GM06990 (cell line): ENCODE measurements at places on chromosomes 2 and 18.

DNA sequence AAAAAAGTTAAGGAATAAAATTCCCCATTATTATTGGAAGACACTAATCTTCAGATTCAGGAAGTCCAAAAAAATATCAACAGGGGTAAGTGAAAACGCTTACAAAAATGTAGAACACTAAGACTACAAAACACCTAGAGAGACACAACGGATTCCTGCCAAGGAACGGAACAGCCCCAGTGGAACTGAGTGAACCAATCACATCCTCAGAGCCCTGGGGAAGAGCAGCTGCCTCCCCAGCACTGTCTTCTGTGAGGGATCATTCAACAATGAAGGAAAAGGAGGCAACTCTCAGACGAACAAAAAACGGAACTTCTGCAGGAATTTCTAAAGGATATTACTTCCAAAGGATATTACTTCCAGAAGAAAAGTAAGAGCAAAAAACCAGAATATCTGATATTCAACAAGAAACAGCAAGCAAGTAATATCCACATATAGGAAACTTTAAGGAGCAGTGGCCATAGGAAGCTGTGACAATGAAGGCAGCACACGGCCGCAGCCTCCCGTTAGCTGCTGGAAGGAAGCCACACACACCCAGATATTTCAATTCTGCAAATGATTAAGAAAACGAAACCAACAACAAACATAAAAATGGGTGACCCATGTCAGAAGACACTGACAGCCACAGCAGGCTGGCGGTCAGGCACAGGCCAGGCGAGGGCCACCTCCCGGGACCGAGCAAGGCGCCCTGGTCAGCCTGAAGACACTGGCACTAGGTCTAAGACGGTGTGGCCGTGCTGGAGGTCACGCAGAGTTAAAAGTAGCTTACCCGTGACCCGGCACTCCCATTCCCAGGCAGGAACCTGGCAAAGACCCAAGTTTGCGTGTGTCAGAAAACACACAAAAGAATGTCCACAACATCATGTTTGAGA lies 81.8 kb downstream of the HDAC4 start:
- DNase-seq = no peak

DNA sequence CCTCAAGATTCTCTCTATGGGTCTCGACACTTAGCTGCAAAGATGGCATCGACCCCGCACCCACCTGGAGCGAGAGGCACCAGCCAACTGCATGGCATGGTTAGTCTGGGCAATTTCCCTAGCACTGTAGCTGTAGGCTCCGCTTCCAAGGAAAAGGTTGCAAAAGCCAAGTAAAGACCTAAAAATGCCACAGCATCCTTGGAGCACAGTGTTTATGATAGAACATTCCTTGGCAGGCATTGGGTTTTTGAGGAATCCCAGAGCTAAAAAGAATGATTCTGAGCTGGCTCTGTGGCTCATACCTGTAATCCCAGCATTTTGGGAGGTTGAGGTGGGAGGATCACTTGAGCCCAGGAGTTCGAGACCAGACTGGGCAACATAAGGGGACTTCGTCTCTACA lies 22.9 kb downstream of the QPCT start:
- DNase-seq = no peak

GRCh38 chr18:12908706-12909105 lies 24.7 kb upstream of the PTPN2 start:
- DNase-seq = no peak

DNA sequence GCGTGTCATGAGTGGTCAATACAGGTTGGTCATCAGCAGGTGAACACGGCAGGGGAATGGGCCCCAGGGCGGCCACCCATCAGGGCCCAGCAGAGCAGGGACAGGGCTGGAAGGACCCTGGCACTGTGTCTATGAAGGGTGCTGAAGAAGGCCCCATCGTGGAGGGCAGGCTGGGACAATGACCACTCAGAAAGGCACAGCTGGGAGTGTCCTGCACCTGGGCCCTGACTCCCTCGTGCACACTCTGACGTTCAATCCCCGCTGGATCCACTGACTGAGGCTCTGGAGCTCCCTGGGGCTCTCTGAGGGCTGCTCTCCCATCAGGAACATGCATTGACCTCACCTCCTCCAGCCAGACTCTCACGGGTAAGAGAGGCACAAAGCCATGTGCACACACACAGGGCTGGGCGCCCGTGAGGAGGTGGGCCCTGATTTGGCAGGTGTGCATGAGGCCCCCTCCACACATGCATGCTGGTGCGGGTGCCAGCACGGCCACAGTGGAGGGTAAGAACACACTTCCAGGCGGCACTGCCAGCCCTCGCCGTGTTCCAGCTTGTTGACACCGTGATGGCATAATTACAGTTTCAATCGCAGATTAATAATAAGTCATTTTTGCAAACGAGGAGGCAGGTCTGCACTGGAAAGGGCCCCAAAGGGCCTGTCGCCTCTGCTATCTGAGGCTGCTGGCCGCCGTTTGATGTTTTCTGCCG lies 58.5 kb downstream of the SMAD7 start:
- DNase-seq = no peak

- DNase-seq = no peak
Observed at GRCh38 chr2:161419638-161420190, 3.6 kb downstream of the TBR1 start.

- no peak for DNase-seq
Observed at GRCh38 chr2:27461118-27461517, 18.9 kb downstream of the KRTCAP3 start.

GRCh38 chr2:27356382-27357181 lies at the start of gene GTF3C2:
Gene GTF3C2 (minus strand): TSS chr2:27356764. CDS start chr2:27343554, 13,210 bp downstream.
- peak; percentile 95 for DNase-seq

DNA sequence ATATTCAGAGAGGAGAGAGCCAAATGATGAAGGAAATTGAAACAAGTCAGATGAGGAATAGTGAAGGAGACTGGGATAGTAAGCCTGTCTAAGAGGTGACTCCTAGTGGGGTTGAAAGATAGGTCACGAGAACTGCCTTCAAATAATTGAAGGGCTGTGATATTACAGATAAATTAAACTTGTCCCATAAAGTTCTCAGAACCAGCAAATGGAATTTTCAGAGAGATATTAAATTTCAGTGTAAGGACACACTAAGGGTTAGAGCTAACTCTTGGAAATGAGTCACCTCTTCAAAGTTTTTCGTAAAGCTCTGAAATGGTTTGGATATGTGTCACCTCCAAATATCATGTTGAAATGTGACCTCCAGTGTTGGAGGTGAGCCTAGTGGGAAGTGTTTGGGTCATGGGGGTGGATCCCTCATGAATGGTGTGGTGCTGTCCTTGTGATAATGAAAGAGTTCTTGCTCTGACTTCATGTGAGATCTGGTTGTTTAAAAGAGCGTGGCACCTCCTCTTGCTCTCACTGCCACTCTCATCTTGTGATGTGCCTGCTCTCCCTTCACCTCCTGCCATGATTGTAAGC lies 87.3 kb downstream of the BABAM2 start:
- DNase-seq = no peak

- no peak for DNase-seq
Observed at GRCh38 chr2:59173325-59173724, 932.2 kb upstream of the FANCL start.

GRCh38 chr2:174343623-174344455 lies 9.1 kb downstream of the SP9 start:
- peak; percentile 13 for DNase-seq

GRCh38 chr2:150555611-150556356 lies 68.3 kb upstream of the RND3 start:
- no peak for DNase-seq

DNA sequence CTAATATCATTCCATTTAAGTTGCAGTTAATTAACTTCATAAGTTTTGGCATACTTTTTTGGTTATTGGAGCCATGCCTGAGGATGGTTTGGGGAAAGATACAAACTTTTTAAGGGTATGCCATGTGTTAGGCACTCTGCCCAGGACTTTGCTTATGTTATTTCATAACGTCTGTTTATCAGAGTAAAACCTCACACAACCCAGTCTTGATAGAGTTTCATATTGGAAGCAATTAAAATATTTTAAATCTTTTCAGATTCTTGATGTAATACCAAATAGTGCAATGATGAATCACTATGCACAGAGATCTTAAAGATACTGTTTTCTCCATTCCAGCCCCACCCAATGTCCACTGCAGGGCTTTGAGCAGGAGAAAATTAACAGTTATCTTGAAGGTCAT lies 529.1 kb upstream of the HNMT start:
- no peak for DNase-seq

- DNase-seq = no peak
Observed at GRCh38 chr2:48514348-48515003, 15.5 kb upstream of the STON1 start.

DNA sequence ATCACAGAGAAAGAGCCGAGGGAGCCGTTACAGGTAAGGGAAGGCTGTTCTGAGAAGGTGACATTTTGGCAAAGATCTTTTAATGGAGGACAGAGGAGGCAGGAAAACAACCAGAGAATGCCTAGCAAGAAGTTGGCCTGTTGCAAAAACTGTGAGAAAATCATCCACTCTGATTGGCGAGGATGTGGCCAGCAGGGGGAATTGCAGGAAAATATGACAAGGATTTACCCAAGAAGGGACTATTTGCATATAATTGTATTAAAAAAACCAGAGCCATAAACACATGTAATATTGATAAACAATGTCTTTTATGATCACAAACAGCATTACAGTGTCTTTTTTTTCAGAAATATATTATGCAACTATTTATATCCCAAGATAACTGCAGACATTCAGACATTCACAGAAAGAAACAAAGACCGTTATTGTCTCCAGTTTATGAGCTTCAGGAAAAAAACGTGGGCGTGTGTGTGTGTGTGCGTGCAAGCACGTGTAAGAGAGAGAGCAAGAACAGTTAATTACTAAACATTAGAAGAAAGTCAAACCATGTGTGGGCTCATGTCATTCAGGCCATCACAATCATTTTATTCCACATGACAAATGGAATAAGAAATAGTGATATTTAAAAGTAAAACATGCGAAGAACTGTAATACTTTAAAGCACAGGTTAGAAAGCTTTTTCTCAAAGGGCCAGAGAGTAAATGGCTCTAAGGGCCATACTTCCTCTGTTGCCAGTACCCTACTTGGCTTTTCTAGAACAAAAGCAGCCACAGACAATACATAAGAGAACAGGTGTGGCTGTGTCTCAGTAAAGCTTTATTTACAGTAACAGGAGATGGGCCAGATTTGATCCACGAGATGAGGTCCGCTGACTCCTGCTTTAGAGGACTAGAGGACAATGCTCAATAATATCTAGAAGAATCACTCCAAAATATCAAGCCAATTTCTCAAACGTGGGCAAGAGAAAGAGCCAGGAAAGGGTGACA lies 324.1 kb downstream of the DLGAP1 start:
- no peak for DNase-seq

DNA sequence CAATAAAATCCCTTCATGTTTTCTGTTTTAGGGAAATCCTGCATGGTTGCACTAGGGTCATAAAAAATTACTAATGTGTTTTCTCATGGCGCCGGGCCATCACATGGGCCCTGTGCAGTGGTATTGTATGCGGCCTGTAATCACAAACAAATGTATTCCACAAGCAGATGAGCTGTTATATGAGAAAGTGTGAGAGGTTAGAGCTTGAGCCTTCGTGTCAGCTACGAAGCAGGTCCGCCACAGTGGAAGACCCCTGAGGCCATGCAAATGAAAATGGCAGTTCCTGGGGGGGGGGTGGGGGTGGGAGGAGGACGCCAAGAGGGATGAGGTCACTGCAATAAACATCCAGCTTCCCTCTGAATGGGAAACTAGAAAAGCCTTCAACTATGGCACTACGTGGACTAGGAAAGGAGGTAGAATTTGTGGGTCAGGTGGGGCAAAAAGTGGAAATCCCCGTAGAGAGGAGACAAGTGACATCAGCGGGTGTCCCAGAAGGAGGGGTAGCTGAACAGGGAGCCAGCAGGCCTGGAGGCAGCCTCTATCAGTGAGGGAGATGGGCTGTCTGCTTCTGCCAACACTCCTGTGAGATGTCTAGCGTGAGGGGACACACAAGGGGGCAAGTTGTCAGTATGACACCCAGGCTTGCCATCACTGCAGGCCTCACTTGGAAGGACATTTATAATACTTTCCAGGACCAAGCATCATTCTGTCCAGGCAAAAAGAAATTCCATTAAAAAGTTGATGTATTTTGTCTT lies 130.3 kb upstream of the CTAGE1 start:
- DNase-seq = no peak

DNA sequence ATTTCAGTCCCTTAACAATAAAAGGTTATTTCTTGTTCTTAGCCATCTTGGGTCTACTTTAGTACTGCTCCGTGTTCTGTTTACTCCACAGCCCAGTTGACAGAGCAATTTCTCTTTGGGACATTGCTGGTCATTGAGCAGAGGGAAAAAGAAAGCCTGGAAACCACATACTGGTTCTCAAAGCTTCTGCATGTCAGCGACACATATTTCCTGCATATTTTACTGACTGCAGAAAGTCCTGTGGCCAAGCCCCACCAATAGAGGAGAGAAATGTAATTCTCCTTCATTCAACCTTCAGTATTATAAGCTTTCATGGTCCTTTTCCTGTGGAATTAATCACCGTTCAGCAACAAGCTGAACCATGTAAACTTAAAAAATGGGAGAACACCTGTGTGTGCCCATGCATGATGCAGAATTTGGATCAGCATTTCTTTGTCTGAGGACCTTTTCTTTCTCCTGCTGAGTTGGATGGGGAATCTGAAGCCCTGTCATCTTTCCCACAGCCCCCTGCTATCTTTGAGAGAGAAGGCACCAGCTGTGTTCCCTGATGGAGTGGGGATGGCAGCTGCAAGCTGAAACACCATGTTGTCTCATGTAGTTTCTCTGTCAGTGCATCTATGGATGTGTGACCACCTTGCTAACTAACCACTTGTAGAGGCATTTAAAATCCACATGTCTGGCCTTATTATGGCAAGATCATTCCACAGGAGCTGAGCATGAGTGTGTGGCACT lies 431.6 kb downstream of the MEIS1 start:
- no peak for DNase-seq

GRCh38 chr2:30455114-30455738 lies 8.2 kb downstream of the LCLAT1 start:
- DNase-seq = no peak

DNA sequence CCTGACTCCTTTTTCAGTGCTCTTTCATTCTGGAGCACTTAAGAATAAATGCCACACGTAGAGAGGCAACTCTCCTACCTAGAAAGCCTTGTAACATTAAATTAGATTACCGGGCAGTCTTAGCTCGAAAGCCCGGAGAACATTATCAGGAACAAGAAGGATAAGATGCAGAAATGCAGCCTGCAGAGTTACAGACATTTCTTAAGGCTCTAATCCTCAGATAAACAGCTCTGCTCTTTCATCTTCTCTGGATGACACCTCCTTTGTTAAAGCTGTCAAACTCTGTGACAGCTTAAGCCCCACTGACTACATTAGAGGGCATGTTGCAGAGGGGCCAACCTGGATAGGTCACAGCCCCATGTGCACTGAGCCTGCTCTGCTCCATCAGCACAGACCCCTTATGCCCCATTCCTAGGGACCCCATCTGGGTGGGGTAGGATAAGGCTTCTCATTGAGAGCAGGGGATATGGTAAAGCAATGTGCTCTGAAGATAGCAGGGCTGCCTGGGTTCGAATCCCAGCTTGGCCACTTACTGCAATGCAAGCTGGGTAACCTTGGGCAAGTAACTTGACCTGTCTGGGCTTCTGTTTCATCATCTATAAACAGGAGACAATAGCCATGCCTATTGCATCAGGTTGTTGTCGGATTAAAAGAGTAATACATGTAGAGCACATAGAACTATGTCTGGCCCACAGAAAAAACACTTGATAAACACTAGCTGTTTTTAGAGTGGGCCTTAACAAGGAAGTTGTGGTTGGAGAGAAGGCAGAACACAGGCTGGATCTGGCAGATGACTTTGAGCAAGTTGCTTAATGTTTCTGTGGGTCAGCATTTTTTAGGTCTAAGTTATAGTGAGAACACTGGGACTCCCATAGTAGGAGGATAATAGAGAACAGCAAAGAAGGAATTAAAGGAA lies 111.4 kb downstream of the THNSL2 start:
- no peak for DNase-seq
